ENCODE measurements at places on chromosomes 6 and 20.

DNA sequence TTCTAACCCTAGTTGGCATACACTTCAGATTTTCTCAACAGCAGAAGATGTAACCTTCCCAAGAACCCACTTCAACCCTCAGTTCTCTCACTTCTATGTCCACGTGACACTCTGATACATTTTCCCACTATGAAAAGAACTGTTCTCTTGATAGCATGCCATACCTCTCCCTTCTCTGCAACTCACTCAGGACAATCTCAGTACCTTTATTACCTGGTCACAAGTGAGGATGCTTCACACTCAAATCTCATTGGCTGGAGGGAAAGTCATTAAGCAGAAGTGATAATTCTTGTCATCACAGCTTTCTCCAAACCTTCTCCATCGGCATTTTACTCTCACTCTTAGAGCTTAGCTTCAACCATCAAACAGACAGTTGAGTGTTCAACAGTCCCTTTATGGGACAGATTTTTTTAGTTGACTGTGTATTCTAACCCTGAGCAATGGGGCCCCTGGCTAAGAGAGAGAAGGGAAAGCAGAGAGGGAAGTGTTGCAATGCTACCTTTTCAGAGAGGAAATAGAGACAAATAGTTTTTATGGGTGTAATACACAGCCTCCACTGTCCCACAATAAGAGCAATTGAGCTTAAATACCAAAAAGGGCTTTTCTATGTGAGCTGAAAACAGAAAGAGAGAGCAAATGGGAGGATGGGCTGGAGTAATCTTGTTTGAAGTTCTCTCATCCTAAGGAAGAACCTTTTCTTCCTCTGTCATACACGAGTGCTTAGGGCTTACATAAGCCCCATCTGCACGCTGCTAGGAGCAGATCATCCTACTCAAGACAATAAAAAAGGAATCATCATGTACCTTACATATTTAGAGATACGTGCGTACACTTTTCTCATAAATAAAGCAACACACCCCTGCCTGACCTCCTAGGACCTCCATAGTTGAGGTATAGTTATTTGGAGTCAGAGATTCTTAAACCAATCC is 16.0 kb downstream of the HLA-DPA1 start:
- no peak for DNase-seq

DNA sequence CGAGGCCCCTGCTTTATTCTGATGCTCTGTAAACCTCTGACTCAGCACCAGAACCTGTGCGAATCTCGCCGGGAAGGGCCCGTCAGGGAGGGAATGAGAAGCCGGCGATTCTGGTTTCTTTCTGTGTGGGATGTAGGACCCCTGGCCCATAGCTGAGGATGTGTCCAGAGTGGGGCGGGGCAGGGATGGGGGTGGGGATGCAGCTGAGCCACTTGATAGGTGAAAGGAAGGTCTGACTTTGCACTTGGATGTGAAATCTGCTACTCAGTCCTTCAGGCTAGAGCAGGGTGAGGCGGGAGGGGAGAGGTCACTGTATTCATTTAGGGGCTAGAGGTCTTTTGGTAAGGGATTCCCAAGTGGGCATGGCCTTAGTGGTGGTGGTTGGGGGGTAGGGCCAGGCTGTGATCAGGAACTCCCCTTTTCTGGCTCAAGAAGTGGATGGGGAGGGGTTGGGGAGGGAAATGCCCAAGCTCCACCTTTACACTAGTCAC is 2.3 kb downstream of the TOX2 start:
- DNase-seq = no peak

DNA sequence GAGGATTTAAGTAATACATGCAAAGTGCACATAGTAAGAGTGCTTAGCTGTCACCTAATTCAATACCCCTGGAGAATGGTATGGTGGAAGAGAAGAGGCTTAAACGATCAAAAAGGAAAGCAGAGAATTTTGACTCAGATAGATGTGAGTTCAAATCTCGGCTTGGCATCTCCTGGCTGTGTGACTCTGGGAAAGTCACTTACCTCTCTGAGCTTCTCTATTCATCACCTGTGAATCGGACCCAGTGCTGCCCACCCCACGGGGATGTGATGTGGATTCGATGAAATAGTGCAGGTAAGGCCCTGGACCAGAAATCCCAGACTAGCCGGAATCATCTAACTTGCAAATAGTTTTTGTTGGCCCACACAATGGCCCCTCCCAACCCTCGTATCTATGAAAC is 1.8 kb upstream of the B4GALT5 start:
- DNase-seq = no peak

- no peak for DNase-seq
These were observed 40.1 kb downstream of the SLC24A3 start for GRCh38 chr20:19252451-19253120.

GRCh38 chr6:12361042-12361765 is 71.0 kb downstream of the EDN1 start:
- DNase-seq = no peak

- no peak for DNase-seq
These were observed 97.4 kb upstream of the CNR1 start for GRCh38 chr6:88263591-88263990.

GRCh38 chr20:31806564-31807355 is 12.4 kb upstream of the MYLK2 start:
- DNase-seq = no peak

DNA sequence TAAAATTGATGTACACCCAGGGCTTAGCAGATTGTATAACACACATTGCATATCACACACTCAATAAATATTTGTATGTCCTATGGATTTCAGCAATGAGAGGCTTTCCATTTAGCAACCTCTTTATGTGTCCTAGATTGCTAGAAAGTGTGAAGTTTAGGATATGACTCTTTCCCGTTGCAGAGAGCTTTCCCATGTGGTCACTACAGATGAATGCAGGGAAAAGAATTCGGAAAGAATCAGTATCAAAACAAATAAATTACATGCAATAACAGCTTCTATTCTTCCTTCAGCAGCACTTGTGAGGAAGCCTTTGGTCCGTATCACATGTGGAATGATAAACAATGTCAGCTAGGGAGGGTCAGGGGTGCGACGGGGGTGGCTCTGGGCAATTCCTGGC is 870.1 kb downstream of the C6orf118 start:
- no peak for DNase-seq

All from stimulated activated CD4-positive, alpha-beta T cell treated with anti-CD3 and anti-CD28 coated beads, TNF-alpha, amount 100 ng/mL, for 1 hour (primary cell).